Stimulated activated CD8-positive, alpha-beta memory T cell treated with anti-CD3 and anti-CD28 coated beads, Interleukin-4, amount 100 ng/mL, for 4 hours (primary cell): ENCODE measurements at places on chromosomes 3 and 15.

DNA sequence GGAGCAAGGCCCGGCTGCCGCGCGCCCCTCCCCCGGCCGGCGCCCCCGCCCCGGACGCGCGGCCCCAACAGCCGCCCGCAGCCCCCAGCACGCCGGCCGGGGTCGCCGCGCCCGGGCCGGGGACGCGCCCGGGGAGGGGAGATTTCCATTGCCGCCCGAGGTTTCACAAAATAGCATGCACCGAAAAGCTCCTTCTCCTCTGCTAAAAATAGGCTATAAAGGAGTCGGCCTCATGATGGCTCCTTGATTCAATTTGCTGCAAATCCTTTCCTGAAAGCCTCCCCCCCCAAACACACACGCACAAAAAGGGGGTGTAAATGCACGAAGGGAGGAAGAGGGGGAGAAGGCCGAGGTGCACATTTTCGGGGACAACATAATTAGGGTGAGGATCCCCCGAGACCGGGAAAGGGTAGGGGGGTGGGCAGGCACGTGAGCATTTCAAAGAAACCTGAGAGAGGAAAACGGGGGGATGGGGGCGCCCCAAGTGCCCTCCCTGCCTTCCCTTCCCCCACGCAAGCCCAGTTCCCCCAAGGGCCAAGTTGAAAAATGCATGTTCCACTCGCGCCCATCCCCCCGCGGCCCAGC lies 734 bp downstream of the TBL1XR1 start:
- DNase-seq = no peak

GRCh38 chr3:48750856-48751255 lies 33.8 kb upstream of the IP6K2 start:
- DNase-seq = no peak

DNA sequence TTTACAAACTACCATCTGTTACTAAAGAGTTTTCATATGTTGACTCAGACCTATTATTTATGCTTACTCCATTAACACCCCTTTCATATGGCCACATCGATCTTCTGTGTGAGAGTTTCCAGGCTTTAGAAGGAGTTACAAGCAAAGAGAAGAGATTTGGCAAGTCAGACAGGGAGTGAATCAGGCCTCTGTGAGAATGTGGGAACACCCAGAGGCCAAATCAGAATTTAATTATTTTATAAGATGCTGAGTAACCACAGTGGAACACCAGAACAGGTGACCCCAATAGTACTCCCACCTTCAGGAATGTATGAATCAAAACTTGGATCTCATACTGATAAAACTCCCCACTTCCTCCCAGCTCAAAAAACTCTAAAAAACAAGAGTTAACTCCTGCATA lies 42.0 kb downstream of the IFT57 start:
- DNase-seq = no peak

GRCh38 chr3:180048103-180048502 lies 11.4 kb upstream of the PEX5L start:
- no peak for DNase-seq

DNA sequence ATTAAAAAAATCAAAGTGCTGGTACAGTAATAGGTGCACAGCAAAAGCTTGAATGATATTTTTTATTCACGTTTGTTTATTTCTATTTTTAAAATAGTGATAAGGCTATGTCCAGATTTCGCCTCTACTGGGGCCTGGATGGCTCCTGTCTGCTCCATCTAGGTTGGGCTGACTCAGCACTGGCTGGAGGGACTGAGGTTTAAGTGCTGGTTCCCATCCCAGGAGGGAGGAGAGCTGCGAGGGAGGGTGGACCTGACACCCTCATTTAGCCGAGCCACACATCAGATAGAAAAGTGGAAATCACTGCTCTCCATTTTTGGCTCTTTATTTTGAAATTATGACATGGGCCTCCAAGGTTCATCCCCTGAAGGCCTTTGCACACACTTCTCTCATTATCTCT lies 95.4 kb upstream of the AGBL1 start:
- no peak for DNase-seq

DNA sequence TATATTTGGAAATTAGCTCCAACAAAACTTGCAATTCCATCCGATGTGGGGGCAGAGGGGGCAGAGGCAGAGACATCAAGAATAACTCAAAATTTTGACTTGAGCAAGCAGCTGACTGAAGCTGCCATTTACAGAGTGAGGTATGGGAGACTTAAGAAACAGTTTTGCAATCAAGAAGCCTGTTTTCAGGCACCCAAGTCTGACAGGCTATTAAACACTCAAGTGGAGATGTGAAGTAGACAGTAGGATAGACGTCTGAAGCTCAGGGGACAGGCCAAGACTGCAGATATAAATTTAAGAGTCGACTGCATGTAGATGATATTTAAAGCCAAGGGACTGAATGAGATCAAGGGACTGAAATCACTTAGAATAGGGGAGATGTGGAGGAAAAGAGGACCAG lies 9.9 kb upstream of the SH3BP5 start:
- no peak for DNase-seq

DNA sequence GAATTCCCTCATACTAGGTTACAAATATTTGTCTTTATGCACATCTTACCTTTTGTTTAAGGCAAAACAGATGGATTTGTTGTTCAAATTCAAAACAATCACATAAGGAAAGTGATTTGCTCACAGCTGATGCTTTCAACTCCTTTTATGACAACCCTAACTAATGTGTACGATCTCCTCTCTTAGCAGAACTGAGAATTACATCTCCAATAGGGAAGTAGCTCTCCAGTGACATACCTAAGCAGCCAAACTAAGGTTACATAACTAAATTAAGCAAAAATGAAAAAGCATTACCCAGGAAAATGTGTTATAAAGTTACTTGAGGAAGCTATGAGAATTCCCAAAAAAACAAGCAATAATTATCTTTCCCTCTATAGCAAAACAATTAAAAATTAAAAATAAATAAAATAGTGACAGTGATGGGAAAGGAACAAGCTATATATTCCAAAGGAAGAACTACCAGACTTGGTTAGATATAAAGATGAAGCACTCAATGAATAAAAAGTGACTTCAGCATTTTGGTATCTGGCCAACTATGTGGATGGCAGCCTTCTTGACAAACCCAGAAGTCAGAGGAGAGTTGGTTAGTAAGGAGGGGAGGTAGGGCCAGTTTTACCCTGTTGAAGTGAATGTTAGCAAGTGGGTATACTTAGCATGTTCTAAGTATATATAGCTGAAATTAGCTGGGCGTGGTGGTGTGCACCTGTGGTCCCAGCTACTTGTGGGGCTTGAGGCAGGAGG lies 32.4 kb downstream of the PEAK1 start:
- no peak for DNase-seq

DNA sequence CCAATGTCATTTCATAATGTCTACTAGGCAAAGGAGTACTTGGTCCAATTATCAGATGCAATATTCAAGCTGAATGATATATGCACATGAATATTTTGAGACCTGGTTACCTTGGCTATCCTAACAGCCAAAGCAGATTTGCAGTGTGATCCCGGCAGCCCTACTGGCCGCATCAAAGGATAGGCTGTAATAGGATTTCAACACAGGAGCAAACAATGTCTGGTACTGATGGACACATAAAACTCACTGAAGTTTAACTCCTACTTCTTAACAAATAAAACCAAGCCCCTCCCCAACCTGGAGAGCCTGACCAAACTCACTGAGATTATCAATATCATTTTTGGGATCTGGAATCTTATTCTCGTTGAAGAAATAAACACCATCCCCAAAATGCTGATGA lies 130.2 kb downstream of the FOXP1 start:
- no peak for DNase-seq

DNA sequence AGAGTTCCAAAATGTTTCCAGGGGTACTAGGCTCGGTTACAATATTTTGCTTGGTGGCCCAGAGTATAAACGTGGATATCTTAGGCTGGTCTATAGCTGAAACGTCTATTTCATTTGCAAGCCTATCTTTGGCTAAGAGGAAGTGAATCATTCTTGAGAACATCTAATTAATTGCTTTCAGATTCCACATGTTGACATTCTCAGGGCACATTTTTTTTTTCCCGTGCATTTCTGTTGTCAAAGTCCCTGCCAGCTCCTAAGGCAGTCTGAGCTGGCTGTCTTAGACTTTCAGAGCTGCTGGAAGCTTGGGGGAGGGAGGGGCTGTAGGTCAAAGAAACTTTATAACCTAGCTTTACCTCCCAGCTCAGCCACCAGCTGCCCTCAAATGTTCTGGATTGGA lies 23.2 kb upstream of the LAMP3 start:
- DNase-seq = no peak

- DNase-seq = no peak
Observed at GRCh38 chr3:31705736-31706135, 173.0 kb downstream of the STT3B start.

- DNase-seq = no peak
Observed at GRCh38 chr15:87901008-87901407, 355.5 kb downstream of the NTRK3 start.

- no peak for DNase-seq
Observed at GRCh38 chr3:45611628-45612081, 17.1 kb downstream of the LIMD1 start.

- DNase-seq = no peak
Observed at GRCh38 chr15:65094294-65094995, 17.9 kb downstream of the KBTBD13 start.

DNA sequence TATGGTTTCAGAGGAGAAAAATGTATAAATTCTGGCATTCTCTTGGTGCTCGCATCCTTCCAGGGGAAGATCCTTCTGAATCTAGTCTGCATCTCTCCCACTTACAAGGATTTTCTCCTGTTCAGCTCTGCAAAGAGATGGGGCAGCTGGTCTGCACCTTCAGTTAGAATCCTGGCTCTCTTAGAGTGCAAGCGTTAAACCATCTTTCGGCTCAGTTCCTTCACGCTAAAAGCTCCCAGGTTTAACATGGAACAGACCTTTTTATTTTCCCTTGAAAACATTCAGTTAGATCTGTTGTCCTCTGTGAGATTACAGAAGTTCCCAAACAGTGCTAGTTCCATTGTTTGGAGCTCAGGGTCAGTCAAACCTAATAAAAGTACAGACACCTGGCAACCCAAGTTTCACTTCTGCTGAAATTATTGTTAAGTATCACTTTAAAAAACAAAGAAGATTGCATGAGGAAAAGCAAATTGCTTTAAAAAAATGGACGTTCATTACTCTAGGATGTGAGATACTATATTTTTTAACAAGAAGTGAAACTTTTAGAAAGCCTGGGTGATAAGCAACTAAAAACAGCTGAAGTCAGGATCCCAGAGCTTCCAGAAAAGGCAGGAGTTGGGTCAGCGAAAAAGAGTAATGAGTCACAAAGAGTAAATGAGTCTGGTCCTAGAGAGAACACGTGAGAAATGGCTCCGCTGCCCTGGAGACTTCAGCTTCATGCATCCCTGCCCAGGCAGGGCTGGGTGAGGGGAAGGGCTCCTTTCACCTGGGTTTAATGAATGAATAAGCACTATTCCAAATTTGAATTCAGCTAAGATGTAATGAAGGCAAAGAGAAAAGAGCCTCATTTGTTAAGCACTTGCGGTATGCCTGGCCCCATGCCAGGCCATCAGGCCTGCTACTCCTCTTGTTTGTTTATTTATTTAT lies 63.3 kb downstream of the ABTB1 start:
- no peak for DNase-seq

GRCh38 chr3:73326396-73326795 lies 264.9 kb downstream of the EBLN2 start:
- no peak for DNase-seq

DNA sequence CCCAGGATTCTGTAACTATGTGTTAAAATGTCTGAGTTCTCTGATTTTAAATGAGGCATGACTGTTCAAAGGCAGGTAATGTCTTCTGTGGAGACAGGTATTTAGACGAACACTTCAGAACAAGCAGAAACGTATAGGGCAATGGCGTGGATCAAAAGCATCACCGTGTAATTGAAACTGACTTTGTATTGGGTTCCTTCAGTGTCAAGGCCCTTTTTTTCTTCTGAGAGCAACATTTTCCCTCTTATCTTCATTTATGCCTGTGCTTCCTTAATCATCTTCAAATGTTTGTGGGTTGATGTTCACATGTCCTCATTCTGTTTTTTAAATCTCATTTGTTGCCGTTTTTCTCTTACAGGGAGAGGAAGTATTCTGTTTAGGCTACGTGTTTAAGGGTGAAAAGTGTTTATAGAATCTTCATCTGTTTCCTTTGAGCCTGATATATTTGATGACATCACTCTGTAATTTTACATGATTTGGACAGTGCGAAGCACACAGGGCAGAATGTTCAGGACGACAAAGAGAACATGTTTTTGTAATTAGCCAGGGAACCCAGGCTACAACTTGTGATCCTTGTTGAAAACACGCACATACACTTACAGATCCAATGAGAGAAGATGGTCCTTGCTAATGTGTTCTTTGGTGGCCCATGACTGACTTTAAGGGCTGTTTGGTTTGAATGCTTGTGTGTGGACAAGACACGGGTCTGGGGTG lies 196.0 kb downstream of the LRTM1 start:
- DNase-seq = no peak

DNA sequence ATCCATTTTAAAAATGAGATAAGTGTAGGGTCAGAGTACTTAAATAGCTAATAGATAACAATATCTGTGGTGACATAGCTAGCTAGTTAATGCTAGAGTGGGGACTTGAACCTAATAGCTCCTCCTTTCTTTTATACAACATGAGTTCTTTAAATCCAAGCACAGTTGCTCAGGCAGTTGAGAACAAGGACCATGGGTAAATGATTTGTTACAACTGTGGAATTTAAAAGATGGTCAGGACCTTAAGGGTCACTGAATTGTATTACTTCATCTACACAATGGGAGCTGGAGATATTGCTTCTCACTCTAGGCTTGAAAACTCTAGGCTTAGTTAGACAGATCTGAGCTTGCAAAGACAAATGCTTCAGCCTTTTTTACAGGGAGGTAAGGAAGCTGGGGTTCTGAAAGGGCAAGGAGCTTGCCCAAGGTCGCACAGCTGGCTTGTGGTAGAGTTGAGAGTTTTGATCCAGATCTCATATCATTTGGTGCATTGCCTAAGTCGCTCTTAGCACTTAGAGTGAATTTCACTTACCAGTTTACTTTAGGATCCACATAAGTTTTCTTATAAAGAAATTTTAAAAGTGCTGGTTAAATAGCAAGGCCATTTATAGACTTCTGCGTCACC lies 90.2 kb downstream of the EDEM1 start:
- DNase-seq = no peak

- no peak for DNase-seq
Observed at GRCh38 chr3:166955201-166955939, 424.7 kb downstream of the ZBBX start.

DNA sequence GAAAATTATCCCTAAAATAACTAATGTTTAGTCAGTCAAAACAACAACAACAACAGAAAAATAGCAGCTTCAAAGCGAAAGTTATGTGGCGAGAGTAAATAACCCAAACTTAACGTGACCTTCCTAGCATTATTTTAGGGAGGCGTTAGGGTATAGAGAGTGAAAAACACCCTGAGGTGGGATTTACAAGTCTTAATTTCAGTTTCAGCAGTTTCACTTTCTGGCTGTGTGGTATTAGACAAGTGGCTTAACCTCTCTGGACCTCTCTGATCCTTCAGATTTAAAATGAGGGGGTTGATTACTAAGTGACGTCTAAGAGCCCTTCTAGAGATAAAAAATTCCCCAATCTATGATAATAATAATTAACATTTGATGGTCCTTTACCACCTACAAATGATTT lies 291.2 kb downstream of the ZBTB20 start:
- DNase-seq = no peak

GRCh38 chr3:129199366-129199765 lies 15.7 kb upstream of the CNBP start:
- DNase-seq = no peak
